ENCODE measurements at places on chromosomes 1 and 21.

GRCh38 chr1:31689379-31689778 is 14.4 kb downstream of the COL16A1 start:
- DNase-seq = no peak

DNA sequence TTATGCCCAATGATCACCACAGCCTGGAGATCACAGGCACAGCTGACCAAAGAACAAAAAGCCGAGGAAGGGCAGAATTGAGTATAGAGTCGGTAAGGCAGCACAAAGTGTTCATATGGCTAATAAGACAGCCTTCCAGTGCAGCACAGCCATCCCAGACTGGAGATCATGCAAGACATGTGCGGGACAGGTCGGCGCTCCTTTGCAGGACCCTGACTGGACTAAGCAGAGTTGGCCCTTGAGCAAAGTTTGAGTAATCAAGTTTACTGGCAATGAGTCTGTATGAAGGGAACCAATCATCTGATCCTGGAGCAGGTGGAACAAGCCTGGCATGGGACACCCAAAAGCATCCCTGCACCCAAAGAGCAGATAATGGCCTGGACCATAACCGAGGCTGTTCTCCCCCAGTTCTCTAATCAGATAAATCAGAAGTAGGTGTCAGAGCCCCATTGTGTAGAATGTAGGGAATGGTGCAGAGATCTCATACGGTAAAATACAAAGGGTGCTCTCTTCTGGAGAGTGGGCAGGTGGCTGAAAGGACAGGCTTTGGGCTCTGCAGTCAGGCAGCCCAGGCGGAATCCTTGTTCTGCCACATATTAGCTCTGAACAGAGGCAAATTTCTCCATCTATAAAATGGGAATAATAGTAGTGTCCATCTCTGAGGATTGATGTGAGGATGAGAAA is 10.7 kb upstream of the DNASE2B start:
- no peak for DNase-seq

GRCh38 chr1:232524056-232524455 is 105.9 kb downstream of the SIPA1L2 start:
- no peak for DNase-seq

DNA sequence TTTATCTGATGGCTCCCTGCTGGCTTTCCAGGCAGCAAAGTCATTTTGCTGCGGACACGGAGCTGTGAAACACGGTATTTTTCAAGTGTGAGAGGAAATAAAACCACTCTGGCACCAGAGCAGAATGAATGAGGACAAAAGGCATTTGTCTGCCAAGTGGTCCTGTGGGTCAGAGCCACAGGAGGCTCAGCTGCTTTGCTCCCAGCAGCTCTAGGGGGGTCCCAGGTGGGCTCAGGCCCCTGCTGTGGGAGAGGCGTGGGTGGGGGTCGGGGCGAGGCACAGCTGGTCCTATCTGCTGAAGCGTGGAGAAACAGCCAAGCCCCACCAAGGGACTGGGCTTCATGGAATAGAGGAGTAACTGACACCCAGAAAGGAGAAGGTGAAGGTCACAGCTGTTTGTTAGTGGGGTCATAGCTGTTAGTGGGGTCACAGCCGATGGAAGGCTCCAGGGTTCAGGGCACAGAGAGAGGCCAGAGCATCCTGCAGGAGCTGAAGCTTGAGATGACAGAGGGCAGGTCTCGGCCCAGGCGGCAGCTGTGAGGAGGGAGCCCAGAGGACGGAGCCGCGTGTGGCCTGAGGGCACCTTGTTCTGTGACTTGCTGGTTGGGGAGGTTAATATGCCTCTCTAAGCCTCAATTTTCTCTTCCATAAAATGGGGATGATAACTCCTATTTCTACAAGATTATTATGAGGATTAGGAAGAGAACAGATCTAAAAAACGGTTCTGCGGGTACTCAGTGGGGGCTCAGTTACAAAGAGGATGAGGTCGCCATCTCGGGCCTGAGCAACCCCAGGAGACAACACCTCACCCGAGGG is 7.1 kb downstream of the KIF17 start:
- no peak for DNase-seq

DNA sequence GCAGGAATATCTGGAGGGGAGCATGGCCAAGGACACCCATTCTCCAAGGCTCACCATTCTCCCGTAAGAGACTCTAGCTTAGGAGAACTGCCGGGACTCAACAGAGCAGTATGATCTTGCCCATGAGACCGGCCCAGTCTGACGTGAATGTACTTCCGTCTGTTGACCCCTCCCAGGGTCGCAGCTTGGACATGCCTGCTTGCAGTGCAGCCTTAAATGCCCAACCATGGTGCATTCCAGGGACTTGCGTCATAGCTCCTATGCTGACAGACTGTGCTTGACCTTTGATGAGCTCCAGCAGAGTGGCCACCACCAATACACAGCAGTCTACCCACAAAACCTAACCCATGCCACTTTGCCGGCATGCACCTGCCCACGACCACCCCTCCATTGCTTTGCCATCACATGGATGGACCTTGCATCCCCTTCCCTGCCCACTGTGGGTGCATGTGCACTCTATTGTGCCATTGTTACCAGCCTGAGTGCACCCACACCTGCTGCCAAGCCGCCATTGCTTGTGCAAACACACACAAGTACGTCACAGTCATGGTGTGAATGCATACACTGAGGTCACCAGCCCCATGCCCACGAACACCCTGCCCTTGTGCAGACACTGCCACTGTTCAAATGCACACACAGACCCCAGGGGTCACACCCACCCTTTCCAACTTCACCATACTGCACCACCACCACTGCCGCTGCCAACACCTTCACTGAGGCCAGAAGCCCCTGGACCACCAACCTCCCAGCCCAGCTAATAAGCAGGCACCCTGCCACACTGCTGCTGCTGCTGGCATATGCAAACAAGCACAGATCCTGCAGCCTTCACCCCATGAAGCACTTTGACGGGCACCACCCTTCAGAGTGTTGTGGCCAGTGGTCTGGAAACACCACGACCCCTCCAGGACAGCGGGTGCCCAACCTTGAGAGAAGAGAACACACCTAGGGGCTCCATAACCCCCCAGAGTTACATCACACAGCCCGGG is 1141.3 kb downstream of the BRINP3 start:
- no peak for DNase-seq

GRCh38 chr1:60222360-60223115 is 149.0 kb upstream of the C1orf87 start:
- DNase-seq = no peak

GRCh38 chr1:109309347-109309746 is 2.5 kb upstream of the MYBPHL start:
- no peak for DNase-seq

GRCh38 chr1:37697737-37698136 is 5.4 kb downstream of the CDCA8 start:
- no peak for DNase-seq

- DNase-seq = no peak
Observed at GRCh38 chr1:114295321-114295720, 141.7 kb upstream of the SYT6 start.

DNA sequence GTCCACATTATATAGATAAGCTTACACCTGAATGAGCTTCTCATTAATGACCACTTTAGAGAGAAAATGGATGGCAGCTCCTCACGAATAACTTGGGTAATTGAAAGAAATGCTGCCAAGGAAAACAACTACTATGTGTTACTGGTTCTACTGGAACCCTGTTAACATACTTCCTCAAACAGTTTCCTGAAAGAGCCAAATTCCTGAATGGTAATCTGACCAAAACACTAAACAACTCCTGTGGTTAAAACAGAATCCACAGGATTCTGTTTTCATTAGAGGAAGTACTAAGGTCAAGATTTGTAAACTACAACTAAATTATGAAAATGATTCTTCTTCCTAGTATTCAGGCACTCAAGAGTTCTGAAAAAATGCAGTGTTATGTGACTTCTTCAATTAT is 107.2 kb downstream of the DNM3 start:
- DNase-seq = no peak

- DNase-seq = no peak
Observed at GRCh38 chr1:234975122-234975940, 153.3 kb downstream of the TOMM20 start.

DNA sequence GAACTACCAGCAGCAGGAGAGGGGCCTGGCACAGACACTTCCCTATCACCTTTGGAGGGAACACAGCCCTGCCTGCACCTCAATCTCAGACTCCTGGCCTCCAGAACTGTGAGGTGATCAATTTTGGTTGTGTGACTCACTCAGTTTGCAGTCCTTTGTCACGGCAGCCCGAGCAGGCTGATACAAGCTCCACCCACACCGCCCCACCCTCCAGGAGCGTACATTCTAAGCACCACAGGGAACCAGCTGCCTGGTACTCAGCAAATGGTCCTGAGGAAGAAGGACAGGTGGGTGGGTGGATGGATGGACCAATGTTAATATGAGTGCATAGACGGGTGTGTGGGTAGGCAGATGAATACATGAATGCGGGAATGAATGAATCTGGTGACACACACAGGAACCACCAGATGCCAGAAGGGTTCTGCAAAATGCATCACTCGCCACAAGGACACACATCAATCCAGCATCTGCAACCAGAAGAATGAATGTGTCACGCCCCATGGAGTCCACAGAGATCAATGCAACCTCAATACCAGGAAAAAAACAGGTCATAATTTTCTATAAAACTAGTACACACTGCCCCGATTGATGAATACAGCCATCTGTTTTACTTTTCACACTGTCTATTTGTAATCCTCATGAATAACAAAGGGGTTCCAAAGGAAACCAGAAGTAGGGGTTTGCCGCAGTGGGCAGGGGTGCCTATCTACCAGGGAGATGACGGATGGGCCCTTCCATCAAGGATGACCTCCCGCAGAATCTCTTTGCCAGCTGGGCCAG is 284.5 kb downstream of the NPHP4 start:
- no peak for DNase-seq

GRCh38 chr1:34847094-34847493 is 12.5 kb downstream of the SMIM12 start:
- DNase-seq = no peak

DNA sequence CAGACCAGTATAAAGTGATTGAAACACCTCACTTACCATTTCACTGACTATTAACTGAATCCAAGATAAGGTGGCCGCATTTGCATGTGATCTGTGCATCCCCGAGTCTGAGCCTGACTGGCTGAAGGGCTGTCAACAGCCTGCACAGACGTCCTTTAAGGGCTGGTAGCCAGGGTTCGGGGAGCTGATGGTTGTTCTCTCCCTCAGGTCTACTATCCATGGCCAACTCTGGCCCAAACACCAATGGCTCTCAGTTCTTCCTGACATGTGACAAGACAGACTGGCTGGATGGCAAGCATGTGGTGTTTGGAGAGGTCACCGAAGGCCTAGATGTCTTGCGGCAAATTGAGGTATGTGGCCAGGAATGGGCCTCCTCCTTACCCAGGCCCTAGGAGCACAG is 14.0 kb downstream of the PPIE start:
- no peak for DNase-seq

GRCh38 chr1:213969958-213970555 is 17.7 kb upstream of the PROX1 start:
- DNase-seq = no peak

DNA sequence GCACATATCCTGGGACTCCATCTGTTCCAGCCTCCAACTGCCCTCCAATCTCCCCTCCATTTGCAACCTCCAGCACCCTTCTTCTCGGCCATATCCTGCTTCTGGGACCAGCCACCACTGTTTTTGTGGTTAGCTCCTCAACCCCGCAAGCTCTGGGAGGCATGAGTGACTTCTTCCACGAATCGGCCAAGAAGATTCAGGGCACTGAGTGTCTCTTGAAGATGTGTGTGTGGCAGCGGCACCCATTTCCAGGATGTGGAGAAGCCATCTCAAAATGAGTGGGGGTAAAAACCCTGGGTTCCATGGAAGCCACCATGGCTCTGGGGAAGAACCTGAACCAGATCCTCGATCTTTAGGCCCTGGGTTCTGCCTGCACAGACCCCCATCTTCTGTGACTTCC is 194.6 kb downstream of the SLC45A1 start:
- DNase-seq = no peak

DNA sequence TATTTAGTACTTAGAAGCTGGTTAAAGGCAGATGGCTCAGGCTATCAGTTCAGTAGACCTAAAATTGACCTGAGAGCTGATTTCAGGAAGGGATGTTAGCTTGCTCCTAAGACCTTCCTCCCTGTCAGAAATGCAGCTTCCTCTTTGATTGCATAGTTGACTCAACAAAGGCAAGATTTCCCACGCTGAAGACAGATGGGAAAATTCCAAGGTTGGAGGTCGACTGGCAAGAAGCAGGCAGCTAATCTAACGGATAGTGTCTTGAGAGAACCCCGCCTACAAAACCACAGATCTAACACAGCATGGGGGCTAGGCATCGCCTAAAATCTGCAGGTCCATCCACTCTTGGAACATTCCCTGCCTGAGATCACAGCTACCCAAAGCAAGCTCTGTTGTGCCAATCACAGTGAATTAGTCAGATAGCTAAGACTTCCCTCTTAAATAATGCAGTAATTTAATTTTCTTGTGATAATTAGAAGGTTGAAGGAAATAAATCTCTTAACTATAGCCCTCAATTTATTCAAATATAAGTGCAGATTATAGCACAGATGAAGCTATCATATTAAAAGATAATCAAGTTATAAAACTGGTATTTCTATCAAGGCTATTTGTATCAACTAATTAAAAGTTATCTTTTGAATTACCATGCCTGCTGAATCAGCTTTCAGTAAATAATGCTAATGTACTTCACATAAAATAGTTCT is 357.8 kb upstream of the SGIP1 start:
- DNase-seq = no peak

- DNase-seq = no peak
Observed at GRCh38 chr1:51249445-51249844, 13.4 kb downstream of the RNF11 start.

GRCh38 chr1:93569489-93569888 is 112.1 kb downstream of the BCAR3 start:
- no peak for DNase-seq

DNA sequence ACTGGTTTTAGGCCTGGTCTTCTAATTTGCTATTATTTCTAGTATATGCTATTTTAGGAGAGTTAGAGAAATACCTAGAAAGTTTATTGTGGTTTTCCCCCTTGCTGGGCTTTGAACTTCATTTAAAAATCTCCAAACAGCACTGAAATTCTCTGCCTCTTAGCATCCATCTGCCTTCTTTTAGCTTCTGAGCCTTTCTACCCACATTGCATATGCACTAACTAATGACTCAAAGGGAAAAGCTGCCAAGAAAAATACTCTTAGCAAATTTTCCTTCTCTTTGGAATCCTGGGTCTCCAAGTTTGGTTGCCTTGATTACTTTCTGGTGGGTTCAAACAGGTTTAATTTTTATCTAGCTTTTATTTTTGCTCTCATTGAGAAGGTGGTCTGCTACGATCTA is 408.4 kb upstream of the PTBP2 start:
- no peak for DNase-seq

DNA sequence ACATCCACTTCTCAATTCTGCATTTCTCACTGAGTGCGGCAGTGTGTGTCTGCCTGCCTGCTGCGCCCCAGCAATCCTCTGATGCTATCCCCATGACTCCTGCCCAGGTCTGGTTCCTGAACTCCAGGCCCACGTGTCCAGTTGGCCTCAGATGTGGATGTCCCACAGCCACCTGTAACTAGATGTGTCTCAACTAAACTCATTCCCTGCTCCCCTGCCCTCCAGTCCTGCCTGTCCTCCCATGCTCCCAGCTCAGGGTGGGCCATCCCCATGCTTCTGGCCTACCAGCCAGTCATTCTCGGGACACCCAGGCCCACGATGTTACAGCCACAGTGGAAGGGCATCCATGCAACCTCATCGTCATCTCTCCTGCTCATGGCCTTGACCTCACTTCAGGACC is 76.8 kb downstream of the STUM start:
- DNase-seq = no peak
